ENCODE measurements at places on chromosomes 16 and 17. TPM values are rescaled to one million over a fixed set of nuclear protein-coding genes. Genes with fewer than 3 reads are reported as not detected.

- no peak overlapping the region for H3K27ac ChIP-seq
- DNase-seq: no peak
- H3K27me3 ChIP-seq: no peaks in the 10 kb centered on the region
- peaks cover 10% of the 10 kb centered on the region for H3K4me1 ChIP-seq
- H3K36me3 ChIP-seq: no peaks in the 10 kb centered on the region
Observed at GRCh38 chr17:62882284-62882683, 74.2 kb upstream of the MARCHF10 start.

GRCh38 chr17:40727447-40728231 lies 24.1 kb upstream of the KRT24 start:
- peak overlapping the region; percentile 62 for H3K27ac ChIP-seq
- no peak overlapping the region for H3K4me3 ChIP-seq
- no peaks in the 10 kb centered on the region for H3K27me3 ChIP-seq
- peak; percentile 10 for DNase-seq
- no peaks in the 10 kb centered on the region for H3K36me3 ChIP-seq

DNA sequence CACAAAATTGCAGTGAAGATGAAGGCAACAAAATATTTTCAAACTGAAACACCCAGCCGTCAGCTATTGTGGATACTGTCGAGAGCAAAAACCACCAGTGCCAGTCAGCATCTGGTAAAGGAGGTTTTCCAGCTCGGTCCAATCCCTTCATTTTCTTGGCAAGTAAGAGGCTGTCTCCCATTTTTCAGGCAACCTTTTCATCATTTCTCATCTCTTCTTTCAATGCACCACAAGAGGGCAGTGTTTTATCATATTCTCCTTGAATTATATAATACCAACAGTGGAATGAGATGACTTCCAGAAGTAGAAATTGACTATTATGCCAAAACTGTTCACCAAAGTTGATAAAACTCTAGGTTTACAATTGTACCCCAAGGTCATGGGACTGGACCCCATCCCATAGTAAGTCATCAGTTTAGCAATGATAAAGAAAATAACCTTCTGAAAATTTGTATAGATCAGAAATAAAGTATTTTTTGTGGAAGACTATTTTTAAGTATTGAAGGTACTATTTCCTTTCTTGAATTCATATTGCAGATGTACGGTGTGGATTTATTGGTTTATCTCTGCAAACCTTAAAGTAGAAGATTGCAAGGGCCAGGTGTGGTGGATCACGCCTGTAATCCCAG lies 16.8 kb downstream of the NQO1 start:
- H3K27ac ChIP-seq: no peak overlapping the region
- no peaks in the 10 kb centered on the region for H3K27me3 ChIP-seq
- peaks cover 18% of the 10 kb centered on the region for H3K4me1 ChIP-seq
- H3K4me3 ChIP-seq: no peak overlapping the region
- peaks cover 42% of the 10 kb centered on the region for H3K36me3 ChIP-seq

- no peak for DNase-seq
- H3K4me3 ChIP-seq: no peak overlapping the region
- no peaks in the 10 kb centered on the region for H3K27me3 ChIP-seq
- H3K4me1 ChIP-seq: peaks cover 9% of the 10 kb centered on the region
- H3K27ac ChIP-seq: no peak overlapping the region
Observed at GRCh38 chr17:82061047-82061925, 4.3 kb downstream of the DUS1L start.

- 0 out of 2 replicates have a peak, but pooled peaks cover under 1% of the 10 kb centered on the region for H3K27me3 ChIP-seq
- no peaks in the 10 kb centered on the region for H3K4me1 ChIP-seq
- H3K36me3 ChIP-seq: no peaks in the 10 kb centered on the region
- H3K27ac ChIP-seq: no peak overlapping the region
- no peak for DNase-seq
Observed at GRCh38 chr16:82754716-82755513, 128.1 kb downstream of the CDH13 start.

- H3K4me1 ChIP-seq: no peaks in the 10 kb centered on the region
- peaks cover 27% of the 10 kb centered on the region for H3K27me3 ChIP-seq
- H3K36me3 ChIP-seq: no peaks in the 10 kb centered on the region
- no peak overlapping the region for H3K4me3 ChIP-seq
- H3K27ac ChIP-seq: no peak overlapping the region
Observed at GRCh38 chr17:15398736-15399331, 57.4 kb upstream of the TEKT3 start.

GRCh38 chr17:1302761-1303160 lies 23.3 kb downstream of the TRARG1 start:
- DNase-seq: no peak
- H3K36me3 ChIP-seq: no peaks in the 10 kb centered on the region
- H3K4me1 ChIP-seq: peaks cover 8% of the 10 kb centered on the region
- H3K27ac ChIP-seq: no peak overlapping the region
- peaks cover 45% of the 10 kb centered on the region for H3K27me3 ChIP-seq
- no peak overlapping the region for H3K4me3 ChIP-seq

DNA sequence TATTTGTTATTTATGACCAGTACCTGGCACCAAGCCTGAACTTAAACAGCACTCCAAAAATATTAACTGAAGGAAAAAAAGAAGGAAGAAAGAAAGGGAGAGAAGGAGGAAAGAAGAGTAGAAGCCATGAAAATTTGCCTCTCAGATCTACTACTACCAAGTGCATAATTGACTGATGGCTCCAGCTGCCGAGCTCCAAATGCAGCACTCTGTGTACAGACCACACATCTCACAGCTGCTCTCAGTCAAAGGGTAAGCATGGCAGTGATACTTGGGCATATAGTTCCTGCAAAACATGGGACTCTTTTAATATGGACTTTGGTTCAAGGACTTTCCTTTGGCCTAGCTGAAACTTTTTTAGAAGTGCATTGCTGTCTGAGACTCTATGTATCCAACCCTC lies 44.0 kb upstream of the NOG start:
- DNase-seq: no peak
- H3K36me3 ChIP-seq: no peaks in the 10 kb centered on the region
- no peaks in the 10 kb centered on the region for H3K4me1 ChIP-seq
- peaks cover 18% of the 10 kb centered on the region for H3K27me3 ChIP-seq
- no peak overlapping the region for H3K27ac ChIP-seq

DNA sequence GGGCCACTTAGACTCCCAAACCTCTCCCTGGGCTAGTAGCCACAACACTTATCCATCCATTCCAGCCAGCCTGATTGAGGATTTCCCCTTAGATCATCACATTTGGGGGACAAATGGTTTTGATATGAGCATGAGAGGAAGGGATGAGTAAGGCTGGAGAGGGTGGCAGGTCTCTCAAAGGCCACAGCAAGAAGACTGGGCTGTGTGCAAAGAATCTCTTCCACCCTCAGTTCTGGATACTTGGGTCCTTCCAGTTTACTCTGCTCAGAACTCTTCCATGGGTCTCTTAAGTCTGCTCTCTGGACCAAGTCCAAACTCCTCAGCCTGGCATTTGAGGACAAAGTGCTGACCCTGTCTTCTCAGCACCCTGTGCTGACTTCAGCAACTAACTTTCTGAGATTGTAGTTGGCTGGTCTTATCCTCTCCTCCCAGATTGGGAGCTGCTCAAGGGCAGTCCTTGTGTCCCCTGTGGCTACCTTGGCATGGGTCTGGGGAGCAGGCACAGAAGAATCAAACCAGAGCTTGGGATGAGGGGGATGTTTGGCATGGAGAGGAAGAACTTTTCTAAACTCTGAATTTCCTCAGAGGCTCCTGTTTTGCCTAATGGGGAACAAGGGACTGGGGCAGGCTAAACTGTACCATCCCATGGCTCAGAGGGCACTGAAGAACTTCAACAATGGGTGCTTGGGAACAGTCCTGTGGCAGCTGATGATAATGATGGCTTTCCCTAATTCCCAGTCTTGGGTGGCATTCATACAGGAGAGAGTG lies 3.1 kb upstream of the NFATC3 start:
- no peaks in the 10 kb centered on the region for H3K36me3 ChIP-seq
- peaks cover 3% of the 10 kb centered on the region for H3K4me1 ChIP-seq
- no peaks in the 10 kb centered on the region for H3K27me3 ChIP-seq

GRCh38 chr16:83626204-83626603 lies 181.6 kb upstream of the HSBP1 start:
- DNase-seq: no peak
- H3K27me3 ChIP-seq: peaks cover 86% of the 10 kb centered on the region
- H3K27ac ChIP-seq: no peak overlapping the region
- no peaks in the 10 kb centered on the region for H3K36me3 ChIP-seq
- H3K4me3 ChIP-seq: no peak overlapping the region

DNA sequence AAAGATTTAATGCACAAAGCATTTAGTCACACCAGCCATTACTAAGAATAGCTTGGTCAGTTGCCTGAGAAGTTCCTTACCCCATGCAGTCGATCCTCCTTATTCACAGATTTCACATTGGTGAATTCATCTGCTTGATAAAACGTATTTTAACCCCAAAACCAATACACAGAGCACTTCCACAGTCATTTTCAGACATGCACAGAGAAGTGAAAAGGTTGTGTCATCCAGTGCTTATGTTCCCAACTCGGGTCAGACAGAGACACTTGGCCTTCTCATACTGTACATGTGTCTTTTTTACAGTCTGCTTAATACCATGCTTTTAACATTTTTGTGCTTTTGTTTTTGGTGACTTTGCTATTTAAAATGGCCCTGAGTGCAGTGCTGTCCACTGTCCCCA lies 219.7 kb downstream of the SPECC1 start:
- H3K36me3 ChIP-seq: peaks cover 11% of the 10 kb centered on the region
- H3K27me3 ChIP-seq: no peaks in the 10 kb centered on the region
- H3K4me1 ChIP-seq: peaks cover 18% of the 10 kb centered on the region
- H3K27ac ChIP-seq: no peak overlapping the region

DNA sequence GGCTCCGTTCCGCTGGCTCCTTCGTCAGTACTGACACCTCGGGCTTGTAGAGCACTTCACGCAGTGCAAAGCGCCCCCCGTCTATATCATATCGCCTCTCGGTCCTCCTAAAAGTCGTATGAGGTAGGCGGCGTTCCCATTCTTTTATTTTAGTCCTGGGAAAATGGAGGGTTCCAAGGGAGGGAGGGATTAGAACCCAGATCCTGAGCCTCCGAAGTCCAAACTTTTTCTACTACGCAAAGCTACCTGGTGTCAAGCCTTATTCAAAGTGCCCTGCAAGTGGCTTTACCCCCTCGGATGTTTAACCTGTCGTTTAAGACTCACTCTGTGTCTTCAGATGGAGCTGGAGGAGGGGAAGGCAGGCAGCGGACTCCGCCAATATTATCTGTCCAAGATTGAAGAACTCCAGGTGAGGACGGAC lies 348 bp upstream of the FTSJ3 start:
- peaks cover 39% of the 10 kb centered on the region for H3K36me3 ChIP-seq
- peak overlapping the region; percentile 70 for H3K4me3 ChIP-seq
- peaks cover 18% of the 10 kb centered on the region for H3K4me1 ChIP-seq
- DNase-seq: no peak
- H3K27me3 ChIP-seq: no peaks in the 10 kb centered on the region

DNA sequence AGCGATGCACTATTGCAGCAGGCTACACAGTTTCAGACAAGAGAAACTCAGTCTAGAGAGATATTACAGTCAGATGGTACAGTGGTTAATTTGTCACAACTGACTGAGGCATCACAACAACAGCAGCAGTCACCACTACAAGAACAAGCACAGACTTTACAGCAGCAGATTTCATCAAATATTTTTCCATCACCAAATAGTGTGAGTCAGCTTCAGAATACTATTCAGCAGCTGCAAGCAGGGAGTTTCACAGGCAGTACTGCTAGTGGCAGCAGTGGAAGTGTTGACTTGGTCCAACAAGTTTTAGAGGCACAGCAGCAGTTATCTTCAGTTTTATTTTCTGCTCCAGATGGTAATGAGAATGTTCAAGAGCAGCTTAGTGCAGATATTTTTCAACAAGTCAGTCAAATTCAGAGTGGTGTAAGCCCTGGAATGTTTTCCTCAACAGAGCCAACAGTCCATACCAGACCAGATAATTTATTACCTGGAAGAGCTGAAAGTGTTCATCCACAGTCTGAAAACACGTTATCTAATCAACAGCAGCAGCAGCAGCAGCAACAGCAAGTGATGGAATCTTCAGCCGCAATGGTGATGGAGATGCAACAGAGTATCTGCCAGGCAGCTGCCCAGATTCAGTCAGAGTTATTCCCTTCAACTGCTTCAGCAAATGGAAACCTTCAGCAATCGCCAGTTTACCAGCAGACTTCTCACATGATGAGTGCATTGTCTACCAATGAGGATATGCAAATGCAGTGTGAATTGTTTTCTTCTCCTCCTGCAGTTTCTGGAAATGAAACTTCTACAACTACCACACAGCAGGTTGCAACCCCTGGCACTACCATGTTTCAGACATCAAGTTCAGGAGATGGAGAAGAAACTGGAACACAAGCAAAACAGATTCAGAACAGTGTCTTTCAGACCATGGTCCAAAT lies 34.1 kb downstream of the NQO1 start:
- H3K4me1 ChIP-seq: no peaks in the 10 kb centered on the region
- peaks cover 74% of the 10 kb centered on the region for H3K36me3 ChIP-seq
- no peak overlapping the region for H3K4me3 ChIP-seq
- DNase-seq: no peak
- H3K27ac ChIP-seq: no peak overlapping the region

The ARHGAP44 gene
- total RNA-seq: not detected

The GAS2L2 gene
- total RNA-seq: not detected

The FNDC8 gene
- total RNA-seq: not detected

The SPEM3 gene
- total RNA-seq: not detected

The ZNF207 gene
- 186 TPM for total RNA-seq

All from PC-9 (cell line).